Lower lobe of right lung (tissue), 2 donors: ENCODE measurements at places on chromosomes 13 and 19. TPM values are rescaled to one million over a fixed set of nuclear protein-coding genes. Genes with fewer than 3 reads are reported as not detected.

- H3K27me3 ChIP-seq = no peaks in the 10 kb centered on the region
- peaks cover 81% of the 10 kb centered on the region for H3K36me3 ChIP-seq
- H3K4me3 ChIP-seq = no peak overlapping the region
- no peak for DNase-seq
- no peak overlapping the region for H3K27ac ChIP-seq
- H3K4me1 ChIP-seq = no peaks in the 10 kb centered on the region
Measured at GRCh38 chr19:622666-623065, 10.7 kb downstream of the POLRMT start.

GRCh38 chr13:108902405-108903155 is 273.2 kb downstream of the MYO16 start:
- no peak for DNase-seq
- H3K4me3 ChIP-seq = no peak overlapping the region
- no peaks in the 10 kb centered on the region for H3K27me3 ChIP-seq
- no peaks in the 10 kb centered on the region for H3K4me1 ChIP-seq
- no peak overlapping the region for H3K27ac ChIP-seq
- no peaks in the 10 kb centered on the region for H3K36me3 ChIP-seq

GRCh38 chr13:29185926-29186325 is 365.8 kb downstream of the MTUS2 start:
- H3K27me3 ChIP-seq = no peaks in the 10 kb centered on the region
- no peak overlapping the region for H3K27ac ChIP-seq
- no peak overlapping the region for H3K4me3 ChIP-seq
- no peak for DNase-seq
- H3K4me1 ChIP-seq = no peaks in the 10 kb centered on the region

- H3K27me3 ChIP-seq = no peaks in the 10 kb centered on the region
- H3K36me3 ChIP-seq = no peaks in the 10 kb centered on the region
- no peak overlapping the region for H3K27ac ChIP-seq
- no peak overlapping the region for H3K4me3 ChIP-seq
- H3K4me1 ChIP-seq = no peaks in the 10 kb centered on the region
Measured at GRCh38 chr13:59801107-59801880, 362.4 kb downstream of the DIAPH3 start.

DNA sequence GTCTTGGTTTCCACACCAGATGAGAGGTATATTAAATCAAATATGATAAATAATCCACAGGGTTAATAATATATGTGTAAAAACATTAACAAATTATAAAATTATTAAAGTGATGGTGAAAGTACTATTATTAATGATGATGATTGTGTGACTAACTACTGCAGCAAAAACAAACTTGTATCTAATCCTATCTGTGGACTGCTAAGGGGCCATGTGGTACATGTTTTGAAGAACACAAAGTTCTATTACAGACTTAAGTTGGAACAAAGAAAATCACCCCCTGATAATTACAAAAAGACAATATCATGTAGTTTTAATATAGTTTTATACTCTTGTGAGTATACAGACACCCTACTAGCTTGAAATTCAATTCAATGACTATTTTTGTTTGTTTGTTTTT is 504.2 kb upstream of the NBEA start:
- no peak overlapping the region for H3K27ac ChIP-seq
- H3K36me3 ChIP-seq = no peaks in the 10 kb centered on the region
- H3K27me3 ChIP-seq = no peaks in the 10 kb centered on the region

GRCh38 chr13:74450525-74450845 is 316.3 kb upstream of the KLF12 start:
- no peaks in the 10 kb centered on the region for H3K36me3 ChIP-seq
- H3K27me3 ChIP-seq = no peaks in the 10 kb centered on the region
- H3K4me3 ChIP-seq = no peak overlapping the region
- H3K27ac ChIP-seq = no peak overlapping the region
- no peaks in the 10 kb centered on the region for H3K4me1 ChIP-seq

- DNase-seq = no peak
- H3K36me3 ChIP-seq = no peaks in the 10 kb centered on the region
- no peak overlapping the region for H3K4me3 ChIP-seq
- H3K27ac ChIP-seq = no peak overlapping the region
- no peaks in the 10 kb centered on the region for H3K27me3 ChIP-seq
Measured at GRCh38 chr13:92967923-92968322, 258.7 kb upstream of the GPC6 start.

GRCh38 chr13:106752584-106753170 is 184.7 kb upstream of the ARGLU1 start:
- no peaks in the 10 kb centered on the region for H3K36me3 ChIP-seq
- H3K27ac ChIP-seq = peak overlapping the region; percentile 28
- no peaks in the 10 kb centered on the region for H3K27me3 ChIP-seq
- no peak for DNase-seq
- H3K4me1 ChIP-seq = peaks cover 7% of the 10 kb centered on the region

- H3K4me3 ChIP-seq = peak overlapping the region; percentile 34
- peaks cover 72% of the 10 kb centered on the region for H3K27me3 ChIP-seq
- H3K4me1 ChIP-seq = peaks cover 23% of the 10 kb centered on the region
- no peaks in the 10 kb centered on the region for H3K36me3 ChIP-seq
Measured at GRCh38 chr19:46489445-46490272, 6.0 kb downstream of the PNMA8B start.

DNA sequence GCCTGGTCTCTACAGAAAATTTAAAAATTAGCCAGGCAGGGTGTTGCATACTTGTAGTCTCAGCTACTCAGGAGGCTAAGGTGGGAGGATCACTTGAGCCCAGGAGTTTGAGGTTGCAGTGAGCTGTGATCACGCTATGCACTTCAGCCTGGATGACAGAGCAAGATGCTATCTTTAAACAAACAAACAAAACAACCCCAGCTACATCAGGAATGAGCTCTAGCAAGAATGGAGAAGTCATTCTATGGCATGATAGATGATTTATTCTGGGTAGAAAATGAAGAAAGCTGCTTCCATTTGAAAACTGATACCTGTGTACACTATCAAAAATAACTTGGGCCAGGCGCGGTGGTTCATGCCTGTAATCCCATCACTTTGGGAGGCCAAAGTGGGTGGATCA is 15.8 kb upstream of the SHISA2 start:
- H3K27me3 ChIP-seq = no peaks in the 10 kb centered on the region
- no peak for DNase-seq
- no peak overlapping the region for H3K27ac ChIP-seq

- no peaks in the 10 kb centered on the region for H3K27me3 ChIP-seq
- no peak overlapping the region for H3K4me3 ChIP-seq
- peaks cover 4% of the 10 kb centered on the region for H3K4me1 ChIP-seq
- no peak for DNase-seq
Measured at GRCh38 chr13:110024645-110024980, 238.2 kb upstream of the IRS2 start.

DNA sequence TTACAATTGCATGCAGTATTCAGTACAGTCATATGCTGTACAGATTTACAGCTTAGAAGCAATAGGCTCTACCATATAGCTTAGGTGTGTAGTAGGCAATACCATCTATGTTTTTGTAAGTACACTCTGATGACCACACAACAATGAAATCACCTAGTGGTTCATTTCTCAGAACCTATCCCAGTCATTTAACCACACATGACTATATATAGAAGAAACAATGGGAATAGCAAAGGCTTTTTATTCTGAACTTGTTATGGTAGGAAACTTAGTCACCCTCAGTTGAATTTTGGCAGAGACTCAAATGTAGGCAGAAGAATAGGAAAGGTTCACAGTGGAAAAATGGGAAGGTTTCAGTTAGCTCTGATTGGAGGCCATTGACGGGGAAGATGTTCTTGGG is 1075.1 kb upstream of the MIR17HG start:
- H3K4me1 ChIP-seq = no peaks in the 10 kb centered on the region
- H3K27ac ChIP-seq = no peak overlapping the region
- H3K36me3 ChIP-seq = no peaks in the 10 kb centered on the region
- no peak overlapping the region for H3K4me3 ChIP-seq
- no peak for DNase-seq

- no peak for DNase-seq
- H3K27ac ChIP-seq = no peak overlapping the region
- peaks cover 80% of the 10 kb centered on the region for H3K27me3 ChIP-seq
- no peaks in the 10 kb centered on the region for H3K36me3 ChIP-seq
- H3K4me3 ChIP-seq = peak overlapping the region; percentile 43
Measured at GRCh38 chr19:10517760-10518443, 655 bp upstream of the S1PR5 start.

DNA sequence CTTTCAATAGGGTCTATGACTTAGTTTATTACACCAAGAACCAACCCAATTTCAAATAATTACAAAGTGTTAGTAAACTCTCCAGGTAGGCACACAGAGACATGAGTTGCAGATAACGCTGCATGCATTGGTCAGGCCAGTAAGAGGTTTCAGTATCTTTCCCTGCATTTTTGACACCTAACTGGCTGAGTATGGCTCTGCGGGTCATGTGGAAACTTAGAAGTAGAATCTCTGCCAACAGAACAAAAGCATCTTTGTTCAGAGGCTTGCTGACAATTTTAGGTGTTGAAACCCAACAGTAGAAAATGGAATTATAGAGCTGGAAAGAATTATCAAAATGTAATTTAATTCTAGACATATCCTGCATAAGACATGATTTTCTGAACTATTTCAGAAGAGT is 25.3 kb downstream of the HTR2A start:
- H3K36me3 ChIP-seq = no peaks in the 10 kb centered on the region
- no peaks in the 10 kb centered on the region for H3K27me3 ChIP-seq
- H3K4me1 ChIP-seq = no peaks in the 10 kb centered on the region
- no peak overlapping the region for H3K27ac ChIP-seq
- no peak overlapping the region for H3K4me3 ChIP-seq
- DNase-seq = no peak

GRCh38 chr13:97353927-97354675 is 79.9 kb upstream of the RAP2A start:
- H3K36me3 ChIP-seq = peaks cover 54% of the 10 kb centered on the region
- H3K4me3 ChIP-seq = no peak overlapping the region
- H3K4me1 ChIP-seq = peaks cover 5% of the 10 kb centered on the region
- no peak overlapping the region for H3K27ac ChIP-seq
- no peaks in the 10 kb centered on the region for H3K27me3 ChIP-seq

DNA sequence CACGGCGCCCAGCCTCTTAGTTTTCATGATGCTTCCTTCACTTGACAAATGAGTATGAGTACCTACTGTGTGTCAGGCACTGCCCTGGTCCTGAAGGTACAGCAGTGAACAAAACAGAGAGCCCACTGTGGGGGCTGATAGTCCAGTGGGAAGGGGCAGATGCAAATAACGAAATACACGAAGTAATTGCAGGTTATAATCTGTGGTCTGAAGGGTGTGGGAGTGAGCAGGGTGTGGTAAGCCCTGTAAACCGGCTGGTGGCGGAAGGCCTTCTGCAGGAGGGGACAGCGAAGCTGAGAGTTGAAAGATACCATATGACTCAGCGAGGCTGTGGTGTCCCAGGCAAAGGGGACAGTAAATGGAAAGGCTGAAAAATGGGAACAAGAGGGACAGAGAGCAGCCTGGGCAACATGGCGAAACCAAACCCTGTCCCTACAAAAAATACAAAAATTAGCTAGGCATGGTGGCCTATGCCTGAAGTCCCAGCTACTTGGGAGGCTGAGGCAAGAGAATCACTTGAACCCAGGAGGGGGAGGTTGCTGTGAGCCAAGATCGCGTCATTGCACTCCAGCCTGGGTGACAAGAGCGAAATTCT is 60.5 kb downstream of the MAP4K1 start:
- no peak overlapping the region for H3K4me3 ChIP-seq
- no peaks in the 10 kb centered on the region for H3K4me1 ChIP-seq
- no peaks in the 10 kb centered on the region for H3K36me3 ChIP-seq

DNA sequence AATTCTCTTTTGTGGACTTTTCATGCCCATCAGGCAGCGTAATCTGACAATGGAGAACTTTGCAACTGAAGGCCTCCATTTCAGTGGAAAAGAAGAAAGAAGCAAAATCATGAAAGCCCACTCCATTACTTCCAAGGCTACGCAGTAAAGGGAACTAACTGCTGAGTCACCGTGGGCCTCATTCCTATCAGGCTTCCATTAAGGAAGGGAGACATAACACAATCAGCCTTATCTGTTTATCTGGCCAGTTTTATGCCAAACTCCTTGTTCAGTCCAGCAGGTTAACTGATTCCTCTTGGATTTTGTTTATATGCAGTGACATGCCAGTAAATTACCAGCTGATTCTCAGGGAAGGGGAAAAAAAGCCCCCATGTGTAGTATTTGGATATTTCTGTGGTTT is 56.8 kb upstream of the KATNAL1 start:
- no peaks in the 10 kb centered on the region for H3K27me3 ChIP-seq
- DNase-seq = no peak
- H3K36me3 ChIP-seq = no peaks in the 10 kb centered on the region

DNA sequence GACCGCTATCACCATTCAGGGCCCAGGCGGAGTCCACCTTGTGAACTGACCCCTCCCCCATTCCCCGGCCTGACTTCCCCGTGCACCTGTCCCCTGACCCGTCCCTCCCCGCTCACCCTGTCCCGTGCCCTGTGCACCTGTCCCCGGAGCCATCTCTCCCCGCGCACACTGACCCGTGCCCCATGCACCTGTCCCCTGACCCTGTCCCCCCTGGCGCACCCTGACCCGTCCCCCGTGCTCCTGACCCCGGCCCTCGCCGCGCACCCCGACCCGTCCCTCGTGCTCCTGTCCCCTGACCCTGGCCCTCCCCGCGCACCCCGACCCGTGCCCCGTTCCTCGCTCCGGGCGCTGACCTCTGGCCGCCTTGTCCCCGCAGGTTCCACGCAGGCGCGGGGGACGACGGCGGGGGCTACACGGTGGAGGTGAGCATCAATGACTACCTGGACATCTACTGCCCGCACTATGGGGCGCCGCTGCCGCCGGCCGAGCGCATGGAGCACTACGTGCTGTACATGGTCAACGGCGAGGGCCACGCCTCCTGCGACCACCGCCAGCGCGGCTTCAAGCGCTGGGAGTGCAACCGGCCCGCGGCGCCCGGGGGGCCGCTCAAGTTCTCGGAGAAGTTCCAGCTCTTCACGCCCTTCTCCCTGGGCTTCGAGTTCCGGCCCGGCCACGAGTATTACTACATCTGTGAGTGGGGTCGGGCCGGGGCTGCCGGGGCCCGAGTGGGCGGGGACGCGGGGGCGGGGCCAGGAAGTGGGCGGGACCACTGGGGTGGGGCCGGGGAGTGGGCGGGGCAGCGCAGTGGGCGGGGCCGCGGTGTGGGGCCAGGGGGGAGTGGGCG is 9.7 kb downstream of the EFNA2 start:
- no peaks in the 10 kb centered on the region for H3K36me3 ChIP-seq
- peaks cover 71% of the 10 kb centered on the region for H3K27me3 ChIP-seq
- no peak for DNase-seq

GPR12 gene
- not detected for total RNA-seq

TMEM190 gene
- 16.2 TPM for total RNA-seq

SAE1 gene
- total RNA-seq = 49.9 TPM

ADGRE2 gene
- total RNA-seq = 19.9 TPM

ATP7B gene
- total RNA-seq = 6.3 TPM

ADAMTS10 gene
- 22.4 TPM for total RNA-seq
